ENCODE measurements at places on chromosomes 12 and 14.

DNA sequence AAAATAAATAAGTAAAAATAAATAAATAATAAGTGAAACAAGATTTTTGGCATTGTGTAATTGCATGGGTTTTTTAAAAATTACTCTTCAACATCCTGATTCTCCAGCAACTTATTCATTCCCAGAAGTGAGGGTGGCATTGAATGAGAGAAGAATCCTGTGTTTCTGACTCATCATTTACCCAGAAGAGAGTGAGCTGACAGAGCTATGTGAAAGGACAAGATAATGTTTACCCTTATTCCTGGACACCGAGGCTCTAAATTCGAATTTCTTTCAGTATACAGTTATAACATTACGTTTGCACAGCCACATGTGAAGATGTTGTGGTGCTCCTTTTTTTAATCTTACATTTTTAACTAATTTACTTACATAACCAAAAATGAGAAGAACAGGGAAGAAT lies 36.4 kb downstream of the BBS10 start:
- DNase-seq: no peak

DNA sequence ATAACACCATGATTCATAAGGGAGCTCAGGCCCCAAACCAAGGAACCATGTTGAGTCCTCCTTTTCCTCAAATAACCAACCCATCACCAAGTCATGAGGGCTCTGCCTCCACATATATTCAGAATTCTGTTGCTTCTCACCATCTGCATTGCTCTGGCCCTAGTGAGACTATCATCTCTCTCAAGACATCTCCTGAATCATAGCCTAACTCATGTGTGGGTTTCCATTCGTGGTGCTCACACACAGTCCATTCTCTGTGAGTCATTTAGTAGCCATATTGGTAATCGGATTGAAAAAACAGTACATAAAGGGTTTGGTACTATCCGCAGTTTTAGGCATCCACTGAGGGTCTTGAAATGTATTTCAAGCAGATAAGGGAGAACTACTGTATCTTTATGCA lies 5.1 kb upstream of the SLC38A2 start:
- no peak for DNase-seq

DNA sequence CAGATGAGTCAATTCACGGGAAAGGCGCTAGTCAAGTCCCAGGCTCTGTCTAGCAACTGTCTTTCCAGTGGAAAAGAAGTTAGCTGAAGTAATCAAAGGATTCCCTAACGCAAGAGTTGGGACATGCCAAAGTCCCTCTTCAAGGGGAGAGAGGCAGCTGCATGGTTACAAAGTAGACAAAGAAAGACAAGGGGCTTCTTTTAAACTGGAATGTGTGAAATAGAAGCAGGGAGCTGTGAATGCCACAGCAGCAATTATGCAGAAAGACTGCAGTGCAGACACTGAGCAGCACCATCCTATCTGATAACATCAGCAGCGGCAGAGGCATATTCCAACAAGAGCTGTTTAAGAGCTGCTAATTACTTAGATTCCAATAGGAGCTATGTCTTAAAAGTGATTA lies 12.5 kb upstream of the CIPC start:
- no peak for DNase-seq

GRCh38 chr12:4015225-4016091 lies 142.3 kb upstream of the PARP11 start:
- no peak for DNase-seq

DNA sequence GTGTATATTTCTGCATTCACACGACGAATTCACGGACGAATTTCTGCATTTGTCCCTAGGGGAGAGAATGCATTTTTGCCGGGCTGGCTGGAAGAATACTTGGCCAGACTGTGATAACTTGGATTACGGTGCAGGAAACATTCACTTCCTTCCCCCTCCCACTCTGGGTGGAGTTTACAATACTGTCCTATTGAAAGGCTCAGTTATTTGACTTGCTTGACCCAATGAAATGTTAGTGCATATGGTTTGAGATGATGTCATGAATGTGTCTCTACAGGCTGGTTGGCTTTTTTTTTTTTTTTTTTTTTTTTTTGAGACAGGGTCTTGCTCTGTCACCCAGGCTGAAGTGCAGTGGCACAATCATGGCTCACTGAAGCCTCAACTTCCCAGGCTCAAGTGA lies 90.7 kb upstream of the NOS1 start:
- DNase-seq: no peak

Data from activated gamma-delta T cell treated with anti-CD3 and anti-CD28 coated beads, Interleukin-2, amount 50 U/mL, for 16 hours (primary cell).